ENCODE measurements at places on chromosomes 4 and X.

DNA sequence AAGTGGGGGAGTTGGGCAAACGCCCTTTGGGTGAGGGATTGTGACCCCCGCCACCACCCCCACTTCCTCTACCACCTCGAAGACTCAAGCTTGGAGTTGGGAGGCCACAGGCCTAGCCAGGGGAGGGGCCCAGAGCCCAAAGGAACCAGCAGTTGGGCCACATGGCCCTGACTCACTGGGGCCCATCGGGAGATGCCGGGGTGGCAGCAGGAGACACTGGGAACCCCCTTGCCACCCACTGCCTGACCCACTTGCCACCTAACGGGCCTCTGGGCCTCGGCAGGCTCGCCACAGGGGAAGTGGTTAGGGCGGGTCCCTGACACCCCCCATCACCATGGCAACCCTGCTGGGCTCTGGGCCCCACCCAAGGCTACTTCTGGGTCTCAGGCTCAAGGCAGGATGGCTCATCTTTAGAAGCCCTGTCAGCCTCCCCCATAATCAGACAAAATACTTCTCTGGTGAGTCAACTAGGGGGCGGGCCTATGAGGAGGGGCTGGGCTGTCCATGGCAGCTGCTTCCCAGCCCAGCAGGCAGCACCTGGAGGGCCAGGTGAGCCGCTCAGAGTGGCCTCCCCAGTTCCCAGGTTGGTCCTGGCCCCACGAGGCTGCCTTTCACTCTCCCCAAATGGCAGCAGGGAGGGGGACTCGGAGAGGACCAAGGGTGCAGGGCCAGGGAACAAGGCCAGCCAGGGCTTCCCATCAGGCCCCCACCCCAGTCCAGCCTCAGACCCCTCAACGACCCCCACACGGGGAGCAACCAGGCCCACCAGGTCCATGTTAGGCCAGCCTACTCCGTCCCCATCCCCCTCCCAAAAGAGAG is 5.6 kb downstream of the FLNA start:
- DNase-seq, result no peak

GRCh38 chr4:7763788-7764187 is 175.9 kb downstream of the AFAP1 start:
- DNase-seq, result no peak

DNA sequence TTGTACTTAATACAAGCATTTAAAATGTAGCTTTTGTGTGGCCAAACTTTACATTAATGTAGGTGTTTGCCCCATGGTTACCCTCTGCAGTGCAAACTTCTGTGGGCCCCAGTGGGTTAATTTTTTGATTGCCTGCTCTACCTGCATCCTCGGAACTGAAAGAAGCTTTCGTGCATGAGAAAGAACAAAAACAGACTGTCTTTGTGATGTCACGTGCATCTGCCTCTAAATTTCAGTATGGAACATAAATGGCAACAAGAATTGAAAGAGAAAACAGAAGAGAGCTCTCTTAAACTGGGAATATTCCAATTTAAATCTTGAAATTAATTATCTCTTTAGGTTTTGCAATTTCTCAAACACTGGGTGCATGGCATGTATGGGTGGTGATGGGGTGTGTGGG is 182.4 kb upstream of the LCORL start:
- no peak for DNase-seq

DNA sequence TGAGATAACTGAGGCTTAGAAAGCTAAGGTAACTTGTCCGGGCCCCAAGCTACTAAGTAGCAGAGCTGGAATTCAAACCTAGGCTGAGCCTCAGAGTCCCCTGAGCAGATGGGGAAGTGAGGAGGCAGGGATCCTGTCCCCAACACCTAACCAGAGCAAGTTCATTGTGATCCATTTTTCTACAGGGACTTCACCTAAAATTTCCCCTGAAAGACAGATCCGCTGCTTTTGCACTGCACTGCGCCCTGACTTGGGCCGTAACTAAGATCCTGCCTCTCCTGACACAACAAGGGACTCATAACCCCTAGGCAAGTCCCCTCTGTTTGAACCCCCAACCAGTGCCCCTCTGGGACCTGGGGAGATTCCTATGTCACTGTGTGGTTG is 25.6 kb upstream of the MTM1 start:
- no peak for DNase-seq

GRCh38 chr4:15786743-15787142 is 8.6 kb downstream of the CD38 start:
- no peak for DNase-seq

- DNase-seq, result no peak
These were observed 240.0 kb downstream of the GPC3 start for GRCh38 chrX:133745349-133745748.

- DNase-seq, result no peak
These were observed 28.4 kb upstream of the SULT1E1 start for GRCh38 chr4:69888336-69888735.

DNA sequence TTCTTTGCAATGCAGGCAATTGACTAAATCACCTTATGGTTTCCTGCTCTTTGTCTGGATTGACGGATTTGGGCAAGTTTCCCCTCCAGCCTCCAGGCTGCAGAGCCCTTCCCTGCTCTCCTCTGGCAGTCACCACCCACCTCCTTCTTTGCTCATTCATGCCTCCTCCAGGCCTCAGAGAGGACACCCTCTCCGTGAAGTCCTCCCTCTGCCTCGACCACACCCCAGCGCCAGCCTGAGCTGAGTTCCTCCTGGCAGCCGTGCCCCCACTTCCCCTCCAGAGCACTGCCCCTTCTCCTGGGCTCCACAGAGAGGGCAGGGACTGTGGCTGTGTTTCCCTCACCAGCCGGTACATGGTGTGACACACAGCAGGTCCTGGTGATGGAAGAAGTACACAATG is 53.7 kb downstream of the DCTD start:
- no peak for DNase-seq

DNA sequence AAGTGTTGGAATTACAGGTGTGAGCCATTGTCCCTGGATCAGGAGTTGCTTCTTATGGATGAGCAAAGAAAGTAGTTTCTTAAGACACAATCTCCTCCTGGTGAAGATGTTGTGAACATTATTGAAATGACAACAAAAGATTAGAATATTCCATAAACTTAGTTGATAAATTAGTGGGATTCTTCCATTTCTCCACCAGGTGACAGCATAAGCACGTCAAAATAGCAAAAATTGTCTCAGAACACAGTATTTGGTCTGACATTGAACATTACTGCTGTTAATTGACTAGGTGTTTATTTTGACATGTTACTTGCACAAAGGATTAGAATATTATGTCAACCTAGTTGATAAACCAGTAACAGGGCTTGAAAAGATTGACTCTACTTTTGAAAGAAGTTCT is 21.6 kb downstream of the CLDN34 start:
- DNase-seq, result no peak

DNA sequence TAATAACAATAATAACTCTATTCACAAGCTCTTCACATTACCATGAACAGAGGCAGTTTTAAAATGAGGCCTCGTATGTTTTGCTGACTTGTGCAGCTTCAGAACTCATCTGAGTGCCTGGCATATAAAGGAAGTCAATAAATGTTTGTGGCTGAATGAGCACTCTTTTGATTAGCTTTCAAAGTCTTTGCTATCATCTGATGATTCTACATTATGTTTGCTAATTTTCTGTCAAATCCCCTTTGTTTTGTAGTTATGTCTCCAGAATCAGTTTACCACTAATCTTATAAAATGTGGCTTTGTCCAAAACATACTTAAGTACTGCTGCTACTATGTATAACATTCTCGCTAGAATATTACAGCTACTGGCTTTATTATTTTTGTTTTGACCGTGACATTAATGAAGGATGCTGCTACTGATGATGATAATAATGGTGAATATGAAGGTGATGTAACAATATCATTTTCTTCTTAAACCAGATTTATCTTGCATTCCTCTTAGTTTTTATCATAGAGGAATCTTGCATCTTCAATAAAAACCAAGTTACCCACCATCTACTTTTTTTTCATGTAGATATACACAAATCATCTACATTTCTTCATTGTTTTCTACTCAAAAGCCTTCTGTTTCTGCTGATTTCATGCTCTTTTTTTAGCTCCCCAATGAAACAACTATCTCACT is 384.5 kb downstream of the NAF1 start:
- DNase-seq, result no peak

DNA sequence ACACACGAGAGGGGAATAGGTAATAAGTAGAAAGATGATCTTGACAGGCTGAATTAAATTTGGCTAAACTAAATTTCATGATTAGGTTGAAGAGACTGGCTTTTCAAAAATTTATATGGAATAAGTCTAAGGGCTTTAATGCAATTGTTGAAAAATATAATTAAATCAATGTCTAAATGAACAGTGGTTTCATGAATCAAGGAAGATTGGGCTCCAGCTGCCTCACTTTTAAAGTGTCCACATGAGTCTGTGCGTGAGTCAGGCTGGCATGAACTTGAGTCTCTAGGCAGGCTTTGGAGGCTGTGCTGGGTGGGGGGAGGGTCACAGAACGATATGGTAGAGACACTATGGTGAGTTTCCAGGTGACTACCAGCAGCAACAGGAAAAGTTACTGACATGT is 111.9 kb downstream of the SORBS2 start:
- DNase-seq, result no peak

GRCh38 chrX:39907964-39908661 is 189.6 kb downstream of the BCOR start:
- DNase-seq, result no peak

GRCh38 chr4:110854021-110854678 is 231.3 kb upstream of the PITX2 start:
- DNase-seq, result no peak

DNA sequence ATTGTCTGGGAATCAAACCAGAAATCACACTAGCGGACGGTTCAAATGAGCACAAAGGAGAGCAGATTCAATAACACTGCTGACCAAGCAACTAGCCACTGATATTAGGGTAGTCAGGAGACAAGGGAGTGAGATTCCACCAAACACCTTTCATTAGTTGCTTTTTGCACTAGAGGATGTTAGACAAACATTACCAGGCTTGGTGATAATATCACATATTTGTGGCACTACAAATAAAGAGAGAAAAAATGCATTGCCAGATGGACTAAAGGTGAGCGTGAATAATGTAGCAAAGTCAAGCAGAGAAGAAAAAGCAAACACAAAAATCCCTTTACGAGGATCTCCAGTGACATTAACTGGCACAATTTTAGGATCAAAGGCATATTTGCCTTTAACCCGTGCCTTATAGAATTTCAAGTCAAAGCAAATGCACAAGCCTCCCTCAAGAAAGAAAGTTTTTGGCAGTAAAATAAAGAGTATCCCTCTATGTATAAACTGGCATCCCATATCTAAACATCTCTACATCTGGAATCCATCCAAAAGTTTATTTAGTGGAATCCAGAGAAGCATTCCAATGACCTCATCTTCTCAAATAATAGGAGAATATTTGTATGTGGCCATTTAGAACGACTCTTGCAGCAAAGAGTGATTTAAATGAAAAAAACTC is 290.9 kb downstream of the KCTD8 start:
- no peak for DNase-seq

DNA sequence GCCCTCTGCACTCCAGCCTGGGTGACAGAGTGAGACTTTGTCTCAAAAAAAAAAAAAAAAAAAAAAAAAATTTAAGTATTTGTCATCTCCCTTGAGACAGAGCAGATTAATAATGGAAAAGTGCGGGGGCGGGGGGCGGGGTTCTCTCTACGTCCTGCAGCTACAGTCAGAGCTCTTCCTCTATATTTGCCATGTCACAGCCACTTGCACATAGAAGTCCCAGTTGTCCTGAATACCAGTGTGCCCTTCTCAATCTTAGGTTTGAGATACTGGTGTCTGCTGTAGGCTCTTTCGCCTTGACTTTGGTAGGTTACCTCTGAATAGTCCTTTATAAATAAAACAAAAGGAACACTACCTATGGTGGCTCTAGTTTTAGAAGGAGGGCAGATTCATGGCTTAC is 237.8 kb upstream of the PGRMC2 start:
- DNase-seq, result no peak

GRCh38 chr4:101419336-101420135 is 72.2 kb upstream of the PPP3CA start:
- no peak for DNase-seq

GRCh38 chr4:143404555-143404954 is 67.9 kb downstream of the GAB1 start:
- no peak for DNase-seq

GRCh38 chr4:20520901-20521300 is 179.4 kb upstream of the PACRGL start:
- DNase-seq, result no peak

GRCh38 chr4:82957045-82957444 is 53.6 kb downstream of the LIN54 start:
- DNase-seq, result no peak

DNA sequence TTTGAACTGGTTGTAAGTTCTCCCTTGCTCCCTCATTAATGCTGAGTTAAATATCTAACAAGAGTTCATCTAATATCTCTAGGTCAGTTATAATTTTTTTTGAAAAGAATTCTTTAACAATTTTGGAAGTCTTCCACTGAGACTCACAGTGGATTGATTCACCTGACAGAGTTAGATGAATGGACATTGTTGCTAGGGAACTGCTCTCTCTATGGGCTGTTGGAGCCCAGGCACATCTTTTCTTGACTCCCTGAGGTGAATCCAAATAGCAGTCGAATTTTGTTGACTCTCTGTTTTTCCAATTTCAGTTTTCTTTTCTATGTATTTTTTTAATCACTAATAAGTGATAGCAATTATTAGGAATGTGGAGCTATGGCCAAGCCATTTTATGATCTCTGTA is 996.1 kb upstream of the PABPC4L start:
- no peak for DNase-seq

GRCh38 chr4:14415146-14415545 is 587.1 kb upstream of the CPEB2 start:
- no peak for DNase-seq

DNA sequence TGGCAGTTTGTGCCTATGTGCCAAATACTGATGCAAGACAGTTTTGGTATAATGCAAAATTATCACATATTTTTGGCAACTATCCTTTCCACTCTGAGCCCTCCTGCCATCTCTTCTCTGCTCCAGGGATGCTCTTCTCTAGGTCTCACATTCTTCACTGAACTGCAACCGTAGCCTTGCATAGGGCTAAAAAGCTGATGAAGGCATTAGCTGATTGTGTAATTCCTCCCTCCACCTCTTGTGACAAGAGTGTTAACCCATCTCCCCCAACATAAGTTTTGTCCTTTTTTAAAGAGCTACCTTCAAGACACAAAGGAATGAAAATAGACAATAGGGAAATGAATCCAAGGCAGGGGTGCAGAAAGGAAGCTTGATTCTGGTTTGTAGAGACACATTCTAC is 33.1 kb upstream of the ANK2 start:
- no peak for DNase-seq

- DNase-seq, result no peak
These were observed 45.2 kb upstream of the ELF2 start for GRCh38 chr4:139222215-139222614.

- DNase-seq, result no peak
These were observed 450.3 kb upstream of the PCDH7 start for GRCh38 chr4:30269850-30270249.

GRCh38 chrX:9681011-9681410 is 84.6 kb downstream of the GPR143 start:
- no peak for DNase-seq

- no peak for DNase-seq
These were observed 702.5 kb downstream of the ARAP2 start for GRCh38 chr4:35541888-35542213.

- DNase-seq, result no peak
These were observed 4.1 kb upstream of the CD99L2 start for GRCh38 chrX:150902434-150903109.
